ENCODE measurements at places on chromosomes 1 and 21.

- DNase-seq = no peak
Measured at GRCh38 chr1:26799479-26800142, 11.9 kb downstream of the PIGV start.

DNA sequence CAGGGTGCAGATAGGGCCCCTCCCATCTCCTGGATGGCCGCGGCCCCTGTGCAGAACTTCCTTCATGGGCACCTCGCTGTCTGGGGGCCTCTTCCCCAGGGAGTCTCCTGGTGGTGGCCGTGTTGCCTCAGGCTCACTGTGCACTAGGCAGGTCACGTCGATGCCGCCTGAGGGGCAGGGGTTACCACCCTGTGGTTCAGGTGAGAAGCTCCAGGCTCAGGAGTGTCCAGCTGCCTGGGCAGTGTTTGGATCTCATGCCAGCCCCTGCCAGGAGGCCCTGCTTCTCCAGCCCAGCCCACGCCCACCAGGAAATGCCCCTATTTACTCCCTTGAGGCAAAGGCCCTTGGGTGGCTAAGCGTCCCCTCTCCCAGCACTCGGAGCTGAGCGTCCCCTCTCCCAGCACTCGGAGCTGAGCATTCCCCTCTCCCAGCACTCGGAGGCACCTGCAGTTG, 2.1 kb downstream of the ITGB2 start:
- DNase-seq = no peak

DNA sequence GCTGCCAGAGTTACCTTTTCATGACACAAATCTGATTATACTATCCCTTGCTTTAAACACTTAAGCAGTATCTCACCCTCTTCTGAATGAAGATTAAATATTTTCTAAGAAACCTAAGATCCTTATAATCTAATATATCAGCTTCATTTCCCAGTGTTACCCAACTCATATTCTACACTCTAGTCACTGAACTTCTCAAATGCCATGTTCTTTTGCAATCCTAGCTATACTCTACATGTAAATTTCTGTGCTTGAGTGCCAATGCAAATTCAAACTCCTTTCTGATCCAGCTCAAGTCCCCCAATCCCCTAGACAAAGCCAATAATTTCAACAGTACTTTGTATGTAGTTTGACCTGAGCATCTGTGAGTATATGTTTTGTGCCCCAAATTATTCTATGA, 293.9 kb downstream of the SDCCAG8 start:
- DNase-seq = no peak

DNA sequence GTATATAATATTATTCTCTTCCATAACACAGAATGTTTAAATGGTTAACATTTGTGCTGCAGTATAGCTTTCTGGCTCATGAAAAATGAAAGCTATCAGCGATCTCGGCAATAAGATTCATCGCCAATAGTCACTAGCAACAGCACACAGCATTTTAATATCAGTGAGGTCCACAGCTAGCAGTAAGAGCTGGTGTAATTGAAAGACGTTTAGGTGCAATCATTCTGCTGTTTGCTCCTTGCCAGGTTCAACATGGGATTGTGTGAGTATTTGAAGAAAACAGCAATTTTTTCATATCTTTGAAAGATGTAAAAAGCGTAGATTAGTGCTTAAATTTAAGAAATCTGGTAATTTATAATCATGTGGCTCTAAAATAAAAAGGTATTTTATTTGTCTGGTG, 20.1 kb downstream of the PRKACB start:
- peak; percentile 65 for DNase-seq

GRCh38 chr21:40567501-40567900, 279.5 kb downstream of the DSCAM start:
- DNase-seq = no peak

- no peak for DNase-seq
Measured at GRCh38 chr1:4178501-4179113, 278.5 kb upstream of the C1orf174 start.

DNA sequence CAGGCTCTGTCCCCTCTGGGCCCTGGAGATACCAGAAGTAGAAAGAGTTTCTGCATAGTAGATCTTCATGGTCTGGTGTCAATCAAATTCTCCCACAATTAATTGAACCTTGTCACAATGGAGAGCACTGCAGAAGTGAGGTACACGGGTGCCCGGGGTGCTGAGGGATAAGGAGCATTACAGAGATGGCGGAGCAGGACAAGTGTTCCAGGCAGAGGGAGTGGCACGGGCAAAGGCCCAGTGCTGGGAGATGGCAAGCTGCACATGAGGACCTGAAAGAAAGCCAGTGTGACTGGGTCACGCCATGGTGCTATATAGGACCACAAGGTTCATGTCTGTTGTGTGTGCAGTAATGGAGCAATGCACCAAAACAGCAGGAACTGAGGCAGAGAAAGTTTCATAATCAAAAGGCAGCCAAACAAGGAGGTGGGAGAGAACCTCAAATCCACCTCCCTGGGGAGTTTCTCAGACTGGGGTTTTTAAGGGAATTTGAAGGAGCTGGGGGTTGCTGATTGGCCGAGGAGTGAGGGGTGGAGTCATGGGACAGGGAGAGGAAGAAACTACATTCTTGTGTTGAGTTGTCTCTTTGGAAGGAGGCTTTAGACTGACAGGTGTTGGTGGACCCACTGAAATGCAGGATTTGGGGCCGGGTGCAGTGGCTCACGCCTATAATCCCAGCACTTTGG, 27.7 kb downstream of the ACOT11 start:
- DNase-seq = no peak

DNA sequence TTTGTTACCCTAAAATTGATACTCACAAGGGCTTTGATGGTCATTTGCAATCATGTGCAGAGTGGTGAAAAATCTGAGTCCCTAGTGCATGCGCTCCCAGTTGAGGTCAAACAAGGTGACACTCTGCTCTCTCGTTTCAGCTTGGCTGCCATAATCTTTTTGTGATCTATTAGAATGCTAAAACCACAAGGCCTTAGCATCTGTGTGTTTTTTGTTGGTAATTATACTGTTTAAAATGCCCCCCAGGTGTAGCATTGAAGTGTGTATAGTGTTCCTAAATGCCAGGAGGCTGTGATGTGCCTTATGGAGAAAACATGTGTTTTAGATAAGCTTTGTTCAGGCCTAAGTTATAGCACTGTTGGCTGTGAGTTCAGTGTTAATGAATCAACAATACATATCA, 89.3 kb downstream of the PLD5 start:
- DNase-seq = no peak

GRCh38 chr1:42044346-42044745, 108.9 kb upstream of the GUCA2B start:
- no peak for DNase-seq

DNA sequence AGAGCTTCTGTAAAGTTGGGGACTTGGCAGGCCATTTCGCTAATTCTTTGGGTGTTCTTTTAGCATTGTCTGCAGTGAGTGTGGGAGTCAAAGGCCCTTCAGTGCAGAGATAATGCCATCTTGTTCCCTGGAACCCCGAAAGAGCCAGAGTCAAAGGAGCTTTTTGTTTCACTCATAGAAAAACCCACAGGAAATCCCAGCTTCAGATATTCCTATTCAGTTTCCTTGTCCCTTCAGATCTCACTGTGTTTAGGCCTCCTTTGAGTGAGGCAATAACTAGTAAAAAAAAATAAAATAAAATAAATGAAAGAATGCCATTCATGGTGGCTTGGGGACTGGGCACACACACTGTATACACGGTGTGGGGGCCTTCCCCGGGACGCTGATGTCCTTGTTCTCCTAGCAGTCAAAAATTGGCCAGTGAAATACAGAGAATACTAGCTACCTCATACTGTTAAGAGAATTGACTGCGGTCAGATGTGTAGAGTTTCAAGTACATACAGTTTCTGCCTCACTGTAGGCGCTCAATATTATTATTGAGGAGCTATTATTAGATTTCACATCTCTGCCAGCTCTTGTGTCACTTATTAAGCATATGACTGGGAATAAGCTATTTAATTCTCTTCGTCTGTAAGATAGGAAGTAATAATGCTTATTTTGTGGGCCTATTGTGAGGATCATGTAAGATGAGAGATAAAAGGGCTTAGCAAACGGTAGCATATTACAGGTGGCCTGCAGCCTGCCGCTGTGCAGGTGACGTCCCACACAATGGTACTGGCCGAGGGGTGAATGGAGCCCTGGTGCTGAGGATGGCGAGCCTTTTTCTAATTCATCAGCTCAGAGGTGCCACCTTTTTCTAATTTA, 16.7 kb downstream of the DISC1 start:
- no peak for DNase-seq

- DNase-seq = no peak
Measured at GRCh38 chr1:245835386-245835785, 671.7 kb downstream of the SMYD3 start.

DNA sequence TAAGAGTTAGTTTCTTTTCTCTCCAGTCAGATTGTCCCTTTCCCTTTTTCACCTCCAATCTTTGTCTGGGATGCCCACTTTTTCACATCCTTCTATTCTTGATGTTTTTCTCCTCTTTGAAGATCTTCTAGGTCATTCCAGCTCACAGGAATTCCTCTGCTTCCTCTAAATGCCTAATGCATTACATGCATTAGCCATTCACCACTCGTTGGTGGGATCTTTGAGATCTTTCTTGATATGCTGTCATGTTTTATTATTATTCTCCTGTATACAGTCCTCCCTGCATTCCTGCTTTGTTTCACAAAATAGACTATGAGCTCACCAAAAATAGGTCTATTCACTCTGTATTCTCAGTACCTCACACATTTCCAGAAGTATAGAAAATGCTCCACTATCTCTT, 129.0 kb downstream of the LYPLAL1 start:
- DNase-seq = no peak

GRCh38 chr1:158809862-158810261, 21.3 kb upstream of the MNDA start:
- no peak for DNase-seq

DNA sequence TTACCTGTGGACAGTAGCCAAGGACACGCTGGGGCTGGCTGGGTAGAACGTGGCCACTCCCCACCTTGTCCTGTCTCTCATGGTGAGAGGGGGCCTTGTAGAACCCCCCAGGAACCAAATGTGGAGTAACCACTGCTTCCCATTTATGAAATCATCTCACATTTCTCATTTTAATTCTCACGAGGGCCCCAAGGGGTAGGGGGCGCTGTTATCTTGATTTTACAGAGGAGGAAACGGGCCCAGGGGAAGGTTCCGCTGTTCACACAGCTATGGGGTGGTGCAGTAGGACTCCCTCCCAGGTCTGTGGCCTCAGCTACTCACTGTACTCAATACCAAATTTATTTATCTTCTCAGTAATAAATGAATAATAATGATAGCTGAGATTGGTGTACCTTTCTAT, 5.5 kb downstream of the SMPDL3B start:
- DNase-seq = no peak

- no peak for DNase-seq
Measured at GRCh38 chr1:175072099-175072951, 4.7 kb downstream of the TNN start.

DNA sequence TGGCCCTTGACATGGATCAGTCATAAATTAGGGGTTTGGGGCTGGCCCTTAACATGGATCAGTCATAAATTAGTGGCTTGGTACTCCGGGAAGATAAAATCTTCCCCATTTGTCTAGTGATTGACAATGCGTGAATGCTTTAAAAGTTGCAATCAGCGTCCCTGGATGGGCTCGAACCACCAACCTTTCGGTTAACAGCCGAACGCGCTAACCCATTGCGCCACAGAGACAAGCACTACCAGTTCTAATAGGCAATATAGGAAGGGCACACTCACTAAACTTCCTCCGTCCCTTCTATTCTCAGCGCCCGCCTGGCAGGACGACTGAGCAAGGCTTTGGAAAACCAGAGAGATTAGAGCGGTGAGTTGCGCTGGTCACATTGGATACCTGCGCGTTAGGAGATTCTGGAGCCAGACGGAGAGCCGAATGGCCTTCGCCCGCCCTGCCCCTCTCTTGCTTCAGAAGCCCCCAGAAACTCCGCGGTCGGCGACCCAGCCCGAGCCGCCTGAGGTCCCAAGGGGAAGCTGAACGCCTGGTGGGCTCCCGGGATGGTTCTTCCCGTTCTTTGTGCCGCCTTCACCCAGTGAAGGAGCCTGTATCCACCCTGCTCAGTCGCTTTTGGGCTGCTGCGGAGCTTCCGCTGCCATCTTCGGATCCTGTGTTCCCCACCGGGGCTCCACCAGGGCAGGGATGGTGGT, 235.9 kb downstream of the FAM72C start:
- DNase-seq = no peak

GRCh38 chr1:223180731-223181321, 37.8 kb upstream of the TLR5 start:
- no peak for DNase-seq

- DNase-seq = no peak
Measured at GRCh38 chr1:39489567-39490239, 1.7 kb upstream of the BMP8A start.

DNA sequence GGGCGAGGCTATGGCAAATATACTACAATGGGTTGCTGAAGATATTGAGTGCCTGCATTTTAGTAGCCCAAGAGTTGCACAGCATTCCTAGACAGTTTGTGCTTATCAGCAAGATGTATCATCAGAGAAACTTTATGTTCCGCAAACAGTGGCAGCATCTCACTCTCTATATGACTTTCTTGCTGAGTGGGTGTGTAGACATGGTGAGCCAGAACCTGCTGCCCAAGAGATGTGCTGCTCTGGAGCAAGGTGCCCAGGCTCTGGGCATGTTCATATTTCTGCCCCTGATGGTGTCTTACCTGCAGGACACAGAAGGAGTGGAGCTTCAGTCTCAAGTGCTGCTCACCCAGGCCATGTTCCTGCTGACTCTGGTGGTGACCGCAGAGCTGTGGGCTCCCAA, 8.2 kb upstream of the RGSL1 start:
- DNase-seq = no peak

- DNase-seq = no peak
Measured at GRCh38 chr1:235557495-235557894, 53.2 kb upstream of the B3GALNT2 start.

DNA sequence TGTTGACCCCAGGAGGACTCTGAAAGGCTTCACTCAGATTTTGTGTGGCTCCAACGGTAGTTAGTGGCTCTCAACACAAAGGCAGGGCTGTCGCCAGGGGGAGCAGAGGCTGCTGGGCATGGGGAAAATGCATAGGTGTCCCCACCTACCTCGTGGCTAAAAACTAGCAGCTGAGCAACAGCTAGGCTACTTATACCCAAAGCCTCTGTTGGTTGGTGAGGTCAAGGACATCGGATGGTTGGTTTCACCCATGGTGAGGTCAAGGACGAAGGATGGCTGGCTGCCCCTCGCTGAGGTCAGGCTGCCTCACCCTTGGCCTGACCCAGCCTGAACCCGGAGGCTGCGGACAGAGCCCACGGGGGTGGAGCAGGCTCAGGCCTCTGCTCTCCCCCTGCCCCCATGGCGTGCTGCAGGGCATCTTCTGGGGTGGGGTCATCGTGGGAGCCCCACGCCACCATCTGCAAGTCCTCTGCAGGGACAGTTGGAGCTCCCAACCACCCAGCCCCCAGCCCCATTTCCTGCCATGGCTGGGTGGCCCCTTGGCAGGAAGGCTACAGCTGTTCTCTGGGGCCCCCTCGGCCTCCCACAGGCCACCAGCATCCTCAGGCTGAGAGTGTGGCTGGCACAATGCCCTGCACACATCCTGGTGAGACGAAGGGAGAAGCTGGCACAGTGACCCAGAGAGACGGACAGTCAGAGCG, 8.5 kb upstream of the GNB1 start:
- DNase-seq = no peak
